ENCODE measurements at places on chromosomes 6 and 20.

DNA sequence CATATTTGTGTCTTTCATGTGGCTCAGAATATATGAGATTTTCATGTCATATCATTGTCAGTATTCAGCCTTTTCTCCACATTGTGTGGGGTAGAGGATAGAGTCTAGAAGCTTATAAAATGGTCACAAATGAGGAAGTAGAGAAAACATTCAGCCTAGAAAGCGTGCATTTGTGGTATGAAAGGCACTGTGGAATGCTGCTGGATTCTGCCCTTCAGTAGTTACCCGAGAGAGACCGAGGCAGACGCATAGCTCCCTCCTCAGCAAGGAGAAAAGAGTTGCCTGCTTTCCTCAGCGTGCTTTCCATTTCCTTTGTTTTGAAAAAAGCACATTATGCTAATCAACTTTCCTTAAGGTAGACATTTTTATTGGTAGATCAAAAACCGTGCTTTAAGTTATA is 28.7 kb downstream of the MYB start:
- no peak for DNase-seq

DNA sequence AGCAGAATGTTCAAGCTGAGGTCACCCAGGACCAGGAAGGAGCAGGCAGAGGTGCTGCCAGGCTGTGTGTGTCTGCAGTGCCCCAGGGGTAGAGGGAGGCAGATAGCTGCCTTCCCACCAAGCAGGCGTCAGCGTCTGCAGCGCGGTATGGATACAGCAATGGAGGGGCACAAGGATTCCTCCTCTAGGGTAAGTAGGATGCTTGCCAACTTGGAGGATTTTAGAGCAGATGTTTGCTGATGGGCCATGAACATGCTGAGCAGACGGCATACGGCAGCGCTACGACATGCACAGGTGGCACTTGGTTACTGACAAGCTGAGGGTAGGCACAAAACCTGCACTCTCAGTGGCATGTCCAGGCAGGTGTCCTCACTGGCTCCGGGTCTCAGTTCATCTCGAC is 48.1 kb downstream of the PSMG4 start:
- DNase-seq, result no peak

GRCh38 chr6:159842035-159842434 is 42.0 kb downstream of the PNLDC1 start:
- no peak for DNase-seq

- DNase-seq, result no peak
Measured at GRCh38 chr6:35893246-35893645, 27.7 kb downstream of the SRPK1 start.

GRCh38 chr6:33665957-33666356 is 44.8 kb downstream of the ITPR3 start:
- DNase-seq, result no peak

DNA sequence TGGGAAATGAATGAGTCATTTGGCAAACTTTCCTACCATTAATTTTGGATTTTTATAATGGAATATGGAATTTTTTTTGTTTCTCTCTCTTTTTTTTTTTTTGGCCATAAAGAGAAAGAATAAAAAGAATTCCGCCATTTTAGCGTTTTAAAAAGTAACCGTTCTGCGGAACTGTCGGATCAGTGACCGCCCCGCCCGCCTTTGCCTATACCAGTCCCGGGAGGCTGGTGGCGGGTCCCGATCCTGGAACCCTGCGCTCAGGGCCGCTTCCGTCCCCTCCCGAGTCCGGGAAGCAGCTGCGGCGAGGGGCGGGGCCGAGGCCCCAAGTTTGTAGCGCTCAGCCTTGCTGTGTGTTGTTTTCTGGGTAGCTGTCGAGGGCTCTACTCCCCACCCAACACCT is 609 bp downstream of the L3MBTL1 start:
- DNase-seq, result no peak

DNA sequence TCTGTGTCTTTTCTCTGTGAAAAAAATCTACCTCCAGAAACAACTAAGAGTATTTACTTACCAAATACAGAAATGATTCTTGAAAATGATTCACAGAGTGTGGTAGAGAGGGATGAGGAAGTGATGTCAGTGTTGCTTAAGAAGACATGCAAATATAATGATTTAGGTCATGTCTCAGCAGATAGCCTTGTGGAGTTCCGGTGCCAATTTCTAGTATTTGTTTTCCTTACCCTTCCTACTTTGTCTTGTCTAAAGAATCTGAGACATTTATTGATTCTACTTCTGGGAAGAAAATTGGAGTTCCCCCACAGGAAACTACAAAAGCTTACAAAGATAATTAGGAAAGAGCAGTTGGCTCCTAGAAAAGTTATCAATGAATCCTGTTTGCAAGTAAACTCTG is 68.8 kb downstream of the GJA1 start:
- DNase-seq, result no peak

GRCh38 chr20:18314786-18315406 is 26.6 kb downstream of the ZNF133 start:
- DNase-seq, result no peak

DNA sequence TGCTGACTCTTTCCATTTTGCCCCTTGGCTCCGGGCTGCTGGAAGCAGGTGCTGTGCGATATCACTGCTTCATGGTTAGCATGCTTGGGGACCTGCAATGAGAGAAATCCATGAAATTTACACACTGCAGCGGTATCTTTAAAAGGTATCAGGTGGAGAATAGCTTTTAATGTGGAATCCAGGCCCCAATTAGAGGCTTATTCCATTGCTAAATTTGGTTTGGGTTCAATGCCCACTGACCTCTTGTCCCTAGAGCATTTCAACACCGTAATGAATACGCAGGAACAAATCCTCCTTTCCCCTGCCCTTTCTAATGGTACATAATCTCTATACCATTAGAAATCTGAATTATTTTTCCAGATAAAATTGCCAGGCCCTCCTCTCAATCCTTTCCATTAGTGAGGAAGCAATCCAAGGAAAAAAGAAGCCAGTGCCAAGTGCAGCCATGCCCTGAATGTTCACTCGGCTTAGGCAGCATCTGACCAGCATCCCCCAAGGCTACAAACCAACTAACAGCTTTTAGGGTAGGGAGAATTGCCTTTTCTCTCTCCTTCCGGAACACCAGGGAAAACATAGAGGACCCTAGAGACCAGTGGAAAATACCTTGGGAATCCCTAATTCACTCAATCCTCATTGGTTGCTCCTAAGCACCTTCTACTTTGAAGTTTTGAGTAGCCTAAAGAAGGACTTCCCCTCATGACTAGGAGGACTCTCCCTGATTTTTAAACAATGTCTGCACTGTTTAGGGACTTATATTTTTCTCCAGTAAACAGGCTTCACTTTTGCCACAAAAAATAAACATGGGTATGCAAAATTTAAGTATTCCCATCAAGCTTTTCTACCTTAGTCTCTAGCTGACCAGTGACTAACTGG is 143.1 kb downstream of the QRSL1 start:
- DNase-seq, result no peak

DNA sequence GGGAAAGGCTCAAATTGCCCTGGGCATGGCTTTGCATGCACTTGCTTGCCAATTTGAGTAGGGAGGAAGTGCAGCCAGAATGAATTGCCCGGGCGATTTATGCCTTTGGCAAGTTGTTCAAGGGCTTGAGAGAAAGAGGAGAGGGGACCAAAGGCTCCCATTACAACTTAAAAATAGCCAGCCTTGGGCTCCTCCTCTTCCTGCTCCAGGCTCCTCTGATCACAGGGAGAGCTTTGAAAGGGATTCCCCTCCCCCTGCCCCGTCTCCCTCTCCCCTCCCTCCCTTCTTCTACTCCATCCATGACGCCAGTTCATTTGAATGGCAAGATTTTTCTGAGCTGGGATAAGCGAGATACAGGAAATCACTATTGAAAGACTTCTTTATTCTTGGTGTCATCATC is 304.9 kb upstream of the JAG1 start:
- DNase-seq, result no peak

- no peak for DNase-seq
Measured at GRCh38 chr6:3690506-3690905, 61.0 kb downstream of the PXDC1 start.

- DNase-seq, result no peak
Measured at GRCh38 chr6:67736161-67736560, 898.9 kb upstream of the ADGRB3 start.

- DNase-seq, result no peak
Measured at GRCh38 chr6:106785298-106785697, 155.9 kb downstream of the QRSL1 start.

DNA sequence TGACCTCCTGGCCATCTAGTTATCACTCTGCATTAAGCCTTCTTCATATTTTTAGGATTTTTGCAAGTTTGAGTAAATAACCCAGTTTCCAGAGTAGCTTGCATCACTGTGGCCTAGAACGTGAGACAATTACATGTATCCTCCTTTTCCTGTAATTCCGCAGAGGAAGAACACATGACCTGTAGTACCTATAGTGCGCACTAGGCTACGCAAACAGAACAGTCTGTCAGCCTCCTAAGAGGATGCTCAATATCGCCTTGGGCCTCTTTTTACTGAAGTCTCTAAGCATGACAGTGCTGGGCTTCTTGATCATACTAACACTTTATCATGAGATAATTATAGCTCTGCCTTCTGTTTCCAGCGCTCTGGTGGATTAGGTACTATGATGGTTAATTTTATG is 20.2 kb upstream of the NR2E1 start:
- DNase-seq, result no peak

DNA sequence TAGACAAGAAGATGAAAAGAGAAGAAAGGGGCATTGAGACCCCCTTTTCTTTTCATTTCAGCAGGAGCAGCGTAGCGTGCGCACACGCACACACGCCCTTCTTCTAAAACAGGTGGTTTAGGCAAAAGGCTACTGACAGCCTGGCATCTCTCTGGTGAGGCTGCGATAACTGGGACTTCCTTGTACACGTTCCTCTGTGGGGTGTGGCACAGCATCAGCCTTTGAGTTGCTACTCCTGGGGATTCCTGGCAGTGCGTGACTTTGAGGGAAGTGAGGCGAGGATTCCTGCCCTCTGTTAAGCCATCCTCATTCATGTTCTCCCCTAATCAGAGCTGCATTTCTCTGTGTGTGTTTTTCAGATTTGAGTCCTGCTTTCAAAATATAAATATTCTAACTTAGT is 94.7 kb downstream of the TMEM170B start:
- DNase-seq, result no peak

GRCh38 chr6:27474172-27474465 is 1.2 kb upstream of the ZNF184 start:
- DNase-seq, result no peak

DNA sequence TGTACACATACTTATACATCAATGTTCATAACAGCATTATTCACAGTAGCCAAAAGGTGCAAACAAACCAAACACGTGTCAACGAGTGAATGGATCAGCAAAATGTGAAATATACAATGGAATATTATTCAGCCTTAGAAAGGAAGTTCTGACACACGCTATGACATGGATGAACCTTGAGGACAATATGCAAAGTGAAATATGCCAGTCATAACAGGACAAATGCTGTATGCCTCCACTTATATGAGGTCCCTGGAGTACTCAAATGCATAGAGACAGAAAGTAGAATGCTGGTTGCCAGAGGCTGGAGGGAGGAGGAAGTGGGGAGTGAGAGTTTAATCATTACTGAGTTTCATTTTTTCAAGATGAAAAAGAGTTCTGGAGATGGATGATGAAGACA is 37.8 kb upstream of the IGF2R start:
- DNase-seq, result no peak

- no peak for DNase-seq
Measured at GRCh38 chr20:57415771-57416170, 24.6 kb downstream of the RBM38 start.

DNA sequence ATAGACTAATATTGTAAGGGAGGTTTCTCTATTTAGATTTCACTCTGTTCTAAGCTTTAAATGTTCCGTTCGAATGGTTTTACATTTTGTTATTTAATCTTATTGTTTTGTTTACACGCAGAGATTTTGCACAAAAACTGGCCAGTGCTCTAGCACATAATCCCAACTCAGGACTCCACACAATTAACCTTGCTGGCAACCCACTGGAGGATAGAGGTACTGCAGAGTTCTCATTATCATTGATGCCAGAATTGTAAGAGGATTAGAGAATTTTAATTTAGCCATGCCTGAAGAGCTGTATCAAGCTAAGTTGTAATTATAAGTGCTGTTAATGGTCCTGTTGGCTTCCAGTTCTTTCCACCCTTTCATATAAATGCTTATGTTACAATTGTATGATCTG is 179.7 kb upstream of the SCGN start:
- no peak for DNase-seq

GRCh38 chr20:51188941-51189340 is 166.0 kb upstream of the KCNG1 start:
- DNase-seq, result no peak

GRCh38 chr6:100506651-100507050 is 41.9 kb upstream of the SIM1 start:
- DNase-seq, result no peak

DNA sequence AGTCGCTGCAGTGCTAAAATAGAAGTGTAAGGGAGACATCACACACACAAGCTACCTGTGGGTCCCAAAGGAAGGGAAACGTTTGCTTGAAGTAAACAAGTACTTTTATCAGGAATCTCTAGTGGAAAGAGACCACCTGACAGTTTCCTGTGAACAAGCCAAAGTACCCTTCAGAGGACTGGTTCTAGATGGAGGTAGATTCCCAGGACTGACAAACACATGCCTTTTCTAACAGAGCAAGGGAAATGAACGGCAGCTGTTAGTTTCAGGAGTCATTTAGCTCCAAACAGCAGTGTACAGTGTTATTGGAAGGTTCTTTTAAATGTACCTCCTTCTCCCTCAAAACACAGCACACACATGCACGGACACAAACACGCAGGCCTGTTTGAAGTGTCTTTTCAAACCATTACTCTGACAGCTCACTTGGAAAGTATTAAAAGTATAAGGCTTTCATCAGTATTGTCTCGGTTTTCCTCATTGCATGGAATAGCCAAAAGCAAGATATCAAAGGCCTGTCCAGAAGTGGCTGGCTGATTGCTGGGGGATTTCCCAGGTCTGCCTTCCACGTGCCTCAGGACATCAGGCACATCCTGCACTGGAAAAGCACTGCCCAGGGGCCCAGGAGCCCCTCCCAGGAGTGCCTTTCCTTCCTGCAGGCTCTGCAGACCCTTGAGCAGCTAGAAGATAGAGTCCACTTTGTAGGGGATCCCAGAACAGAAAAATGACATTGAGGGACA is 393.2 kb upstream of the SOX4 start:
- DNase-seq, result no peak

DNA sequence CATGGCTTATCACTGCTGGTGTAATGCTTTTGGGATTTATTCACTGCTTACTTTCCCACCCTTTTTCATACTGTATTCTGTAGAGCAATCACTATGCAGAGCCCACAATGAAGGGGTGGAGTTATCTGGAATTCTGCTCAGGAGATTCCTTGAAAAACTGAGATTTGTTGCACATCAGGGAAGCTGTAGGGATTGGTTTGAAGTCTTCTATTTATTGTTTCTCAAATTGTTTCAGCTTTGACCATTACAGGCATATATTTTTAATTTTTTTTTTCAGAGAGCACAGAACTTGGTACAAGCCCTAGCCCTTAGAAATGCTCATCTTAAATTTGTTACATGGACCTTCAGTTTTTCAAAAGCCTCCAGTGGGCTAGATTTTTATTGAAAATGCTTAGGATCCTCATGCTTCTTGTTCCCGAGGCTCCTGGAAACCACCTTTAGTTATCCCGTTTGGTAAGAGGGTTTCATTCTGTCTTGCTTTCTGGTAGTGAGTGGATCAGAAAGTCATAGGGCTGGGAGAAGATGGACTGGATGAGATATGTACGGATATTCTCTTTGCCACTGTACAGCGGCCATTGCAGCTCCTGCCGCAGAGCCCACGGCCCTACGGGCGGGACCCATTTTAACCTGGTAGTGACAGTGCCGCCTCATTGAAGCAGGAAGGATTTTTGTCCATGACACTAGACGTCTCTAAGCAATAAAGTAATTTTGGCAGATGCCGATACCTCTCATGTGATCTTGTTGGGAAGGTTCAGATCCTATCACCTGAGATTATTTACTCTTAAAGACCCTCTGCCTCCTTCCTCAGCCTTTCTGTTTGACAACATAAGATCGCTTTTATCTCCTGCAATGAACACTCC is 45.3 kb upstream of the ZNF184 start:
- DNase-seq, result no peak
